Activated CD4-positive, alpha-beta T cell treated with anti-CD3 and anti-CD28 coated beads for 4 hours (primary cell): ENCODE measurements at places on chromosomes 3 and 15.

- no peak for DNase-seq
These were observed 11.4 kb downstream of the CHCHD6 start for GRCh38 chr3:126715432-126715831.

DNA sequence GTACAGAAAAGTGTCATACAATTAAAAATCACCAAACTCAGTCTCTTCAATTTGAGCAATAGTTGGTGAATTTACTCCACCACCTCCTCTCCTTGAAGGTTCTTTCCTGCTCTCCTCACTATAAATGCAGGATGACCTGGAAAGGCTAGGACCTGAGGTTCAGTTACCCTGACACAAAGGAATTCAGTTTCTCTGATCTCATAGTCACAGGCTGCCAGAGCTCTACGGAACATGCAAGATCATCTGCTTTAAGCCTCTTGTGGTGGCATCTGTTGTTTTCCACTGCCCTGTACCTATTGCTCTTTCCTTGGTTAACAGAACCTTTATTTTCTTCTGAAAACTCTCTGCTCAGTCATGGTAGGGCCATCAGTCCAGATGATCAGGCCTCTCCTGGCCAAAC, 4.9 kb upstream of the TP63 start:
- DNase-seq = no peak

- no peak for DNase-seq
These were observed 80.2 kb downstream of the LRRK1 start for GRCh38 chr15:100999369-100999768.

GRCh38 chr3:68931406-68932149, 769 bp downstream of the TAFA4 start:
- no peak for DNase-seq

GRCh38 chr3:66037330-66037985, 1.3 kb downstream of the MAGI1 start:
- no peak for DNase-seq

DNA sequence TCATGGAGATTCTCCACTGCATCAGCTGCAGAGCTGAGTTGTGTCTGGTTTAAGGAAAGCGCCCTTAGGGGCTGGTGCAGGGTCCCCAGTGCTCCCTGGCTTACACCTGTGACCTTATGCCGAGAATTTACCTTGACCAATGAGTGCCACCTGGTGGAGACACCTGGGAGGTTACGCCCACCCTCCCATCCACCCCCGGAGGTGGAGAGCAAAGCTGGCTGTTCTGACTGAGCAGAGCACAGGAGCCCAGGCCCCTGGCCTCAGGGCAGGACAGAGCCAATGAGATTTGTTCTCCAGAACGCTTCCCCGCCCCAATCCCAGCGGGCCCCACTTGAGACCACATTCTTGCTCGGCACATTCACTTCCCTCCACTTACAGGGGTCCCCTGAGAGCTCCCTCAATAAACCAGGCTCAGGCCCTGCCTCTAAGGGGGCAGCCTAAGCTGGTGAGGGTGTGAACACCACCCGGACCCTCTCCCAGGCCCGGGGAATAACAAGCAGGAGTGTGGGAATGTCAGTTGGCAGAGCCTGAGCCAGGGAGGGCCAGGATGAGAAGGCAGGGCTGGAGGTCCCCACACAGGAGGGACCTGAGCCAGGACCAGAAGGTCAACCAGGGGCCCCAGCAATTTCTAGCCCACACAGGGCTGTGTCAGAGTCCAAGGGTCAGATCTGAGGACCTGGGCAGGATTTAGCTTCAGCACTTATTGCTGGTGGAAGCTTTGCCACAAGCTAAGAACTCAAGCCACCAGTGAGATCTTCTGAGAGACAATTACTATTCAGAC, 117.1 kb downstream of the TPRA1 start:
- DNase-seq = no peak

- no peak for DNase-seq
These were observed 10.6 kb downstream of the ANKUB1 start for GRCh38 chr3:149781741-149782140.

- no peak for DNase-seq
These were observed 102.7 kb downstream of the OSBPL10 start for GRCh38 chr3:31878231-31878838.

DNA sequence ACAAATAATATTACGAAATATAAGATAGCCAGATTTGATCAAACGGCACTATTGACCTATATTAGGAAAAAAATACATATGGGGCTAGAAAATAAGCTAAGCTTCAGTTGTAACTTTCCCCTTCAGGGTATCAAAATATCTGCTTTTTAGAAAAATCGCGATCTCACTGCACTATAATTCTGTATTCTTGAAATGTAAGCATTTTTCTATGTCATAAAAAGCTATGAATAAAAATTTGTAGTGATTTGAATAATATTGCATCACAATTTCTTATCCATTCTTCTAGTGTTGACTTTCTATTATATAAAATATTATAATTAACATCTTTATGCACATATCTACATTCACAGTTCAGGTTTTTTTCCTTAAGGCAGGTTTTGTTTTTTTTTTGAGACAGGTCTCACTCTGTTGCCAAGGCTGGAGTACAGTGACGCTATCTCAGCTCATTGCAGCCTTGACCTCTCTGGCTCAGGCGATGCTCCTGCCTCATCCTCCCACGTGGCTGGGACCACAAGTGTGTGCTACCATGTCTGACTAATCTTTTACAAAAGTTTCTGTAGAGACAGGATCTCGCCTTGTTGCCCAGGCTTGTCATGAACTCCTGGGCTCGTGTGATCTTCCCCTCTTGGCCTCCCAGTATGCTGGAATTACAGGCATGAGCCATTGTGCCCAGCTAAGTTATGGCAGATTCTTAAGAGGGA, 21.6 kb downstream of the EMC4 start:
- no peak for DNase-seq

DNA sequence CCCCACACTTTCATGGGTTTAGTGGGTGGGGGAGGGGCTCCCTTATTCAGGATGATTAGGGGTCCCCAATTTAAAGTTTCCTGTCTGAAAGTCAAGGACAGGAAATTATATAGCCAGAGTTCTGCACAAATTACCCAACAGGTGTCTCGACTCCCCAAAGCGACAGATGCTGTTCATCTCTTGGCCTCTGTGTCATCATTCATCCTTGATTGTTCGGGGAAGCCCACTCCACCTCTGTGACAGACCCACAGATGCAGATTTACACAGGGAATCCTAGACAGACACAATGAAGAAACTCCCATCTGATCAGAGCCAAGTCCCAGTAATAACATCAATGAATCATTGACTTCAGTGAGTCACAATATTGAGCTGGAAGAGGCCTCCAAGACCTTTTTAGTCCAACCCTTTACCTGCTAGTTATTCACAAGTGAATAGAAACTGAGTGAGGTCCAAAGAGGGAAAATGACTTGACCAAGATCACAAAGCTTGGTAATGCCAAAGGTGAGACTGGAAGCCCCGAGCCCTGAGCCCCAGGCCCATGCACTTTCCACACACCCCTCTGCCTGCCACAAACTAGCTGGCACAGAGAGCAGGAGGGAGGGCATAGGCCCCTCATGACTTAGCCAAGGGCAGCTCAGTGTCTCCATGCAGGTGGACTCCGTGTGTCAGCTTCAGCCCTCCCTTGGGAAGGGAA, 7.9 kb upstream of the SRP14 start:
- no peak for DNase-seq

DNA sequence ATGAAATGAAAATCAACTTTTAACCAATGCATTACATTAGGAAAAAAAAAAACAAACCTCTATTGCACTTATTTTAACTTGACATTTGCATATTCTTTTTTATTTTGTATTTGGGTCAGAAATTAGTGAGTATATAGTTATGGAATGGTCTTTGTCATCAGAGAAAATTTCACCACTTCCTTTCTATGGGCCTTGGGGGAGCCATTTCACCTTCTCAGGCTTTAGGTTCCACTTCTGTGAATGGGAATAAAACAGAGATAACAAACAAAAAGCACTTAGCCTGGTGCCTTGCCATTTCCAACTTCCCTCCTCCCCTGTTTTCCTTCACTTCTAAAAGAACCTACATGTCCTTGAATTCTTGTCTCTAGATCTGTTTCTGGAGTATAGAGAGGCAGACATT, 168.0 kb upstream of the STT3B start:
- no peak for DNase-seq

- DNase-seq = no peak
These were observed 13.8 kb downstream of the THBS1 start for GRCh38 chr15:39594446-39595337.

DNA sequence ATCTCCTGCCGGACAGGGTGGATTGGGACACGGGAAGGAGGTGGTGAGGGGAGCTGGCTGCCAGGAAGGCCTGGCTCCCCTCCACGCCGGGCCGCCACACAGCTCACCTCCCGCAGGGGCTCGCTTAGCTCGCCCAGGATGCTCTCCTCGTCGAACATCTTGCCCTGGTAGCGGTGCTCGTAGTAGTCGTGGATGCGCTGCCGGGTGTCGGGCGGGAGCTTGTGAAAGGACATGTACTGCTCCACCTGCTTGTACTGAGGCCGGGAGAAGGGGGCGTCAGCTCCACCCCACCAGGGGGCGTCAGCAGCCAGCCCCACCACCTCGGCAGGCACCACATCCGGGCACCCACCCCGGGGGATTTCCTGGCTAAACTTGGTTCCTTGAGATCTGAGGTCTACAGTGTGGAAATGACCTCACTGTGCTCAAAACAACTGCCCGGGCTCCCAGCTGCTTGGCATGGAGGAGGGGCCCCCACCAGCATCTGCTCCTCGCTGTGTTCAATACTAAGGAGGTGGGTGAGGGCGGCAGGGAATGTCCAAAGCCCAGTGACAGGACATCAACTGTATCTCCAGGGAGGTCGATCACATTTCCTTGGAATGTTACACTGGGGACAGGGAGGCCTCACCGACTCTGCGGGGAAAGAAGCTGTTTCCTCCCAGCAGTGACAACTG, 43.4 kb downstream of the HCN4 start:
- DNase-seq = no peak

DNA sequence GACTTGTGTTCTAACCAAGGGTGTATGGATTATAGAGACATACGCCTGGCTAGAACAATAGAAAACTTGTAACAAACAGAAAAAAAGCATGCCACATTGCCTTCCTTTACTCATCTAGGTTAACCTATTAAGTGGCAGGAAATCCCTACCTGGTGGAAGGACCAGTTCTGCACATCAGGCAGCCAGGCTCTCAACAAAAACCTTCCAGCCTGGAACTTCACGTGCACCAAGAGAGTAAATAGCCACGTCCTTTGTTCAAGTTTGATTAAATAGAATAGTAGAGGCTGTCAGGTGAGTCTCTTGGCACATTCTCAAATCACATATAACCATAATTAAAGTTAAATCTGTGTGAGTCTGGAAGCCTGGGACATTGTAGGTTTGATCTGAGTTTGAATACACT, 85.0 kb upstream of the DPH6 start:
- no peak for DNase-seq

DNA sequence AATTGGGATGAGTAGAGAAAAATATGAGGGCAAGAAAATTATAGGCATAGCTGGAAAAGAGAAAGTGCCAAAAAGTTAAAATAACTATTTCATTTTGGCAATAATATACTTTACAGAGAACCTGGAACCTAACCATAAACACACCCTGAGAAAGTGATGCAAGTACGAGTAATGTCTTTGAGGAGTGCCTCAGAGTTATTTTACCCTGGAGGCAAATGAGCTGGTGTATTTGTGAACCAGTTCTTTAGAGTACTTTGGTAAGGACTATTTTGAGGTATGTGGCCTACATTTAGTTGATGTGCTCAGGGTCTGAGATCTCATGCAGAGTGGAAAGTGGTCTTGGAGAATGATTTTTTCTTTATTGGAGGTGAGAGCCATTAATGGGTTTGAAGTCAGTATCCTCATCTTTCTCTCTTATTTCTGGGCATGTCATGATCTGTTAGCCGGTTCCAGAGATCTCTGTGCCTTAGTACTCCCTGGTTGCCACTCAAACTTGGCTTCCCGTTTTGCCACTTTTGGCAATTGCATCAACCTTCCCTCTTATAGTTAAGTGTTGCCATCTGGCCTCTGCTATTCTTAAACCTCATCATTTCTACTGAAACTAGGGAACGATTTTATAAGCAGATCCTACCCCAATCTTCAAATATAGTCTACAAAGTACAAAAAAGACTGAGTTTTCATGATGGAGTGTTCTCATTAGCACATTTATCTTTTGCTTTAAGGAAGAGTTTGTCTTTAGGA, 145.7 kb downstream of the EPHA6 start:
- no peak for DNase-seq

GRCh38 chr3:18234717-18235335, 190.3 kb downstream of the SATB1 start:
- DNase-seq = no peak

DNA sequence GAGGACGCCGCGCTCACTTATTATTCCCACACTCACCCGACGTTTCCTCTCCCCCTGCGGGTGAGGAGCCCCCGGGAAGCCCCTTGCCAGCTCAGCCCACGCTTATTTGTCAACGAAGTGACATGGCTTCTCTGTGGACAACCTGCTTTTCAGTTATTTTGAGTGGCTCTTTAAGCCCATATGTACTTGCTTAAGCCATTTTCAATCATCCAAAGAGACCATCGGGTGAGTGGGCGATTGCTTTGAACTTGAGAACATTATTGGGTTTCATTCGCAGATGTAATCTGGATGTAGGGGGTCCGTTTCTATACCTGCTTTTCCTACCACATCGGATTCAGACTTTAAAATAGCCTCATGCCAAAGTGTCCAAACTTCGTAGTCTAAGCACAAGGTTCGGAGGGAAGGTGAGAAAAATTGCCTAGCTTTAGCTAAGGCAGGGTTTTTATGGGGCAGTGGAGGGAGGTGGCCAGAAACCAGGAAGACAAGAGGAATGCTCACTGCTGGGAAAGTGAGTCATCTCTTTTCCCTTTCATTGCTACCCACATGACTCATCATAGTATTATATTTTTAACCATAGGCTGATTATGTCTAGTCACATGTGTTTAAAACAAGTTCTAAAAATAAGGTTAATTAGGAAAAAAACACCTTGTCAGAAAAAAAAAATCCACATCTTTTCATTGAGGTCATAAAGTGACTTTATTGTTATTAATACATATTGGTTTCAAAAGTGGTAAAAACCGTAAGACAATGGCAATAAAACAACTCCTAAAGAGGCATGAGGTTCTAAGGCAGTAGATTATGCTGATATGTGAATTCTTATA, 773.1 kb upstream of the NR2F2 start:
- DNase-seq = no peak

DNA sequence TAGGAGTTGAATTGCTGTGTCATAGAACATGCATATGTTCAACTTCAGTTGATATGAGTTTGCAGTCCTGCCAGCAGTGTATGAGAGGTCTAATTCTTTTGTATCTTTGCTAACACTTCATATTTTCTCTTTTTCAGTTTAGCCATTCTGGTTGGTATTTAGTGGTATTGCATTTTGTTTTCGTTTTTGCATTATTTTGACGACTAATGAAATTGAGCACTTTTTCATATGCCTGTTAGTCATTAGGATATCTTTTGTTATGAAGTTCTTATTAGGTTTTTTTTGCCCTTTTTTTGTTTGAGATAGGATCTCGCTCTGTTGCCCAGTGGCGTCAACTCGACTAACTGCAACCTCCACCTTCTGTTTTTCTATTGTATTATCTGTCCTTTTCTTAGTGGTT, 9.2 kb downstream of the TRIP4 start:
- no peak for DNase-seq

DNA sequence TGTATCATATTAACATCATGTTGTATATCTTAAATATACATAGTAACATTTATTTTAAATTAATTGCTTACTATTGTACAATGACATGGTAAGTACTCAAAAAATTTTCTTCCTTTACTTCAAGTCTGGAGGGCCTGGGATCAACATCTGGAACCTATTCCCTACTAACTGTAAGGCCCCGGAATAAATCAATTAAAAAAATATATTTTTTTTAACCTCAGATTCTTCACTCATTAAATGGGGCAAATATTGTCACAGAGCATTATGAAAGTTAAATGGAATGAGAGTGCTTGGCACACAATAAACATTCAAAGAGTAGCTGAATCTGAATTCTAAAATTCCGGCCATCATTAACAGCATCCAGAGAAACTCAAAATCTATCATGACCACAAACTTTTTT, 16.5 kb downstream of the GSK3B start:
- DNase-seq = no peak
